HepG2 (cell line): ENCODE measurements at places on chromosomes 6 and 20. TPM values are rescaled to one million over a fixed set of nuclear protein-coding genes. Genes with fewer than 3 reads are reported as not detected.

DNA sequence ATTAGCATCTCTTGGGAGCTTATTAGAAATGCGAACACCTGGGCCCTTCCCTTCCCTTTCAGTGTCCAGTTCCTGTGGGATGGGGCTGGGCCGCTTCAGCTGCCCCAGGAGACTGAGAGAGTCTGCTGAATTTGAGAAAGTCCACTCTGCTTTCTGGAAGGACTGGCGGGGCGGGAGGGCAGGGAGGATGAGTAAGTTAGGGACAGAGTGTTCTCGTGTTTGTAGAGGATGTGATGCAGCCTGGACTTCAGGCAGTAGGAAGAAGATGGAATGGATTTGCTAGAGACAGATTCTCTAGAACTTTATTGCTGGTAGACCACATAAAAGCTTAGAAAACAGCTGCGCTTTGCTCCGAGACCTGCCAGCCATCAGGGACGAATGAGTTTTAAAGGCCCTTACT, 1.1 kb upstream of the TULP4 start:
- peaks cover 20% of the 10 kb centered on the region for H3K36me3 ChIP-seq
- no peak for DNase-seq
- no peaks in the 10 kb centered on the region for H3K27me3 ChIP-seq
- no peak overlapping the region for H3K27ac ChIP-seq
- H3K4me1 ChIP-seq, result peaks cover 16% of the 10 kb centered on the region
- H3K4me3 ChIP-seq, result no peak overlapping the region

DNA sequence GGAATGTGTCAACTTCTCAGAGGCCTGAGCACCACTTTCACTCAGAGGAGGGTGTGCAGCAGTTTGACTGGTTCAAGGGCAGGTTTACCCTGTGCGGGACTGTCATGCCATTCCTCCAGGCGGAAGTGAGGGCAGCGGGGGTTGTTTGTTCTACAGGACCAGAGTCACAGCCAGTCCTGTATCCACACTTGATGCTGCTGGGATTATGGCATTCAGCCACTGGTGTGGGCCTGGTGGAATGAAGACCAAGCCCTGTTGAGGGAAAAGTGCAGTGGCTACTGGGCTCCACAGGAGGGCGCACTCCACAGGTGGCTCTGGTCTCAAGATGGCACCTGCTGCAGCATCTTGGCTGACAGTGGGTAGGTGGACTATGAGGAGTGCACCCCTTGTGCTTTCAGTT, 14.8 kb downstream of the SEMG2 start:
- peaks cover 4% of the 10 kb centered on the region; the same call in 1 of the 3 replicates for H3K27me3 ChIP-seq
- H3K4me3 ChIP-seq, result no peak overlapping the region
- no peak for DNase-seq

DNA sequence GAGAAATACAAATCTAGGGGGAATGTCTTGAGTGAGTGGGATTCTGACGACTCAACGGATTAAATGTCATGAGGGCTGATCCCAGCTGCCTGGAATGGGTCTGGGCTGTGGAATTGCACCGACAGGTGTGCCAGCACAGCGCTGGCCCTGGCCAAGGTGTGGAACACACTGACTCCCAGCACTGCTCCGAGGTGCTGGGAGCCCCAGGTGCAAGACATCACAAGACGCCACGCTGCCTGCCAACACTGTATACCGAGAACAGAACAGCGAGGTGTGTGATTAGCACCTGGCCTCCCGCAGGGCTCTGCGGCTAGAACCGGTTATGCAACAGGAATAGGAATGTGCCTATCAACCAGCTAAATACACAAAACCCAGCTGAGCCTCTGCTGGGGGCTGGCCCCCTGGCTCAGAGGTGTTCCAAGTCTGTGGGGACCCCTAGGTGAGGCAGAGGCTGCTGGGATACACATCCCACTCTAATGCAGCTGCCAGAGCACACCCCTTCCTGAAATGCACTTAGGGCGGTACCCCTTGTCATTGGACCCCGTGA, 24.8 kb upstream of the APMAP start:
- DNase-seq, result peak; percentile 64
- no peaks in the 10 kb centered on the region for H3K36me3 ChIP-seq
- no peak overlapping the region; the same call in 1 of the 2 replicates for H3K4me3 ChIP-seq
- H3K27ac ChIP-seq, result no peak overlapping the region
- no peaks in the 10 kb centered on the region for H3K27me3 ChIP-seq

DNA sequence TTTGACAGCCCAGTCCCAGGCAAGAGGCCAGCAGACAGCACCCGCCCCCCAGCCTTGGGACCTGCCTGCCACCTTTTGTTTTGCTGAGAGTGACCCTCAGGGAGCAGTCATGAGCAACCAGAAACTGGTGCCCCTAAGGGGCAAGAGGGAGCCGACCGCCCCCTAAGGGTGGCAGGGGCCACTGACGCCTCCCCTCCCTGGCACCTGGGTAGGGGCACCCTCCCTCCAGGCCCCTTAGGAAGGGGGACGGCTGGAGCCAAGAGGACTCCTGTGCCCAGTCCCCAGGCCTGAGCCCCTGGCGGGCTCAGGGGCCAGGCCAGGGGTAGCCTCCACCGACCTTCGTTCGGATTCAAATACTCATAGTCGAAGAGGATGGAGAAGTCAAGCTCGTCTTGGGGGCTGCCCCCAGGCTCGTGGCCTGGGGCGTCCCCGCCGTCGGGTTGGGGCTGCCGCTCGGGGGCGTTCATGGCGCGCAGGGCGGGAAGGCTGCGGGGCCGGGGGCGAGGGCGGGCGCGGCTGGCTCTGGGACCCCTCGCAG, 417 bp downstream of the NFATC2 start:
- H3K27ac ChIP-seq, result peak overlapping the region; percentile 77
- H3K36me3 ChIP-seq, result no peaks in the 10 kb centered on the region; the same call in 2 of the 3 replicates
- DNase-seq, result peak; percentile 65
- H3K27me3 ChIP-seq, result no peaks in the 10 kb centered on the region; the same call in 1 of the 2 replicates
- H3K4me3 ChIP-seq, result peak overlapping the region; percentile 85

DNA sequence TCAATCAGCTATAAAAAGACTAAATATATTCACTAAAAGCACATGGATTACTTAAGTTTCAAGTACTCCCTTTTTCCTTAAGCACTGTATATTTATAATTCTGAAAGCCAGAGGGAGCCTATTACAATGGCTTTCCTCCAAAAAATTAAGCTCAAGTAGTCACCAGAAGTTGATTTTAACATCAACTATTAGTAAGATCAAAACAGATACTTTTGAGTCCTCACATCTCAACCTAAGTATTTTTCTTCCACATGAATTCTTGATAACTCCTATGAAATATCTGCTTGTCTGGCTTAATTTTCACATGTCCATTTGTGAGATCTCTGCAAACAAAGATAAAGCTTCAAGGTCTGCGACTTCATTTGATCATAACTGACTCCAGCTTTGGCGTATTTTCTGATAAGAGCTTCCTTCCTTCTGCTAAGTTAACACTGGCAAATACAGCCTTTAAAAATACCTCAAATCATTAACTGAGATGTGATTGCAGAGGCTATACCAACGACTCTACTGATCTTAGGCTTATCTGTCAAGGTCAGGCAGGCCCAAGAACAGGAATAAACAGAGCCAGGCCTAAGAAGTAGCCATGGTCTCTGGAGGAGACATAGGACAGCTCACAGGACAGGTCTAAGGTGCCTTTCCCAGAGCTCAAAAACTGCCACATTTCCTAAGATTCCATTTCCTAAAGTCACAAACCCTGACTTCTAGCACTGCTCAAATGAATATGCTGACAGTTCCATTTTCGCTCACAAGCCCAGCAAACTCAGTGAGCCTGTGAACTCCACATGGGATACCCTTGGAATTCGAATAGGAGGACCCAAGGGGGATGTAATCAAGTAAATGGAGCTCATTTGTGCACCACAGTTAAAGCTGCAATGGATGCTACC, 10.0 kb downstream of the SNX5 start:
- H3K27me3 ChIP-seq, result no peaks in the 10 kb centered on the region
- peaks cover 26% of the 10 kb centered on the region for H3K36me3 ChIP-seq
- H3K4me1 ChIP-seq, result peaks cover 100% of the 10 kb centered on the region
- H3K4me3 ChIP-seq, result peak overlapping the region; percentile 18
- DNase-seq, result peak; percentile 88

DNA sequence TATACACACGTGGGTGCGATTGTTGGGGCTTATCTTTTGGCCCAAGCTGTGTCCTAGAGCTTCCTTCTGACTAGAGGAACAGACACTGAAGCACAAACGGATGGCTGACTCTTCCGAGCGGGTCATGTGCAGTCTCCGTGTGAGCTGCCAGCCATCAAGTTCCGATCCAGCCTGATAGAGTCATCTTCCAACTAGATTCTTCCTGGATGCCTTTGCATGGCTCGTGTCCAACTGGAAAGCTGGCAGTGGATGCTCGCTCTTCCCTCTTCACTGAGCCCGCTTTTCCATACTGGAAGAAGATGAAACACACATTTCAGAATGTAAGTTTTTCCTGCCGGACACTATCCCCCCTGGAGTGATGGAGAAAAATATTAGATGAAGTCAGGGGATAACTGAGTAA, 148.1 kb downstream of the SCML4 start:
- H3K27me3 ChIP-seq, result peaks cover 3% of the 10 kb centered on the region; the same call in 1 of the 3 replicates
- DNase-seq, result no peak
- H3K4me1 ChIP-seq, result peaks cover 28% of the 10 kb centered on the region
- H3K27ac ChIP-seq, result no peak overlapping the region
- H3K4me3 ChIP-seq, result no peak overlapping the region

DNA sequence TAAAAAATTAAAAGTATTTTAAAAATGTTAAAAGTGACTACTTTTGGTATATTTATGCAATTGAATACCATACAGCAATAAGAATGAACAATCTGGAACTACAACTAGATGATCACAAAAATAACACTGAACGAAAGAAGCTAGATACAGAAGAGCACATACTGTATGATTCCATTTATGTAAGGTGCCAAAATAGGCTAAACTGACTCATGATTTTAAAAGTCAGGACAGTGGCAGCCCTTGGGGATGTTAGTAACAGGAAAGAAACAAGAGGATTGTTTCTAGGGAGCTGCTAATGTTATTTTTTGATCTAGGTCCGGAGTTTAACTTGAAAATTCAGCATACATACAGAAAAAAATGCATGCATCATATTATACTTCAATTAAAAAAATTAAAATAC, 42.3 kb downstream of the KIF13A start:
- no peak for DNase-seq
- H3K27me3 ChIP-seq, result no peaks in the 10 kb centered on the region
- H3K27ac ChIP-seq, result no peak overlapping the region

RAB44 gene
- not detected in 2 replicates for total RNA-seq

SLC35D3 gene
- total RNA-seq, result not detected in 2 replicates

ZNF311 gene
- not detected in 2 replicates for total RNA-seq

BANF2 gene
- 0.35 TPM in 1 of 2 replicates, not detected in the other for total RNA-seq
